ENCODE measurements at places on chromosomes 1 and 21. TPM values are rescaled to one million over a fixed set of nuclear protein-coding genes. Genes with fewer than 3 reads are reported as not detected.

DNA sequence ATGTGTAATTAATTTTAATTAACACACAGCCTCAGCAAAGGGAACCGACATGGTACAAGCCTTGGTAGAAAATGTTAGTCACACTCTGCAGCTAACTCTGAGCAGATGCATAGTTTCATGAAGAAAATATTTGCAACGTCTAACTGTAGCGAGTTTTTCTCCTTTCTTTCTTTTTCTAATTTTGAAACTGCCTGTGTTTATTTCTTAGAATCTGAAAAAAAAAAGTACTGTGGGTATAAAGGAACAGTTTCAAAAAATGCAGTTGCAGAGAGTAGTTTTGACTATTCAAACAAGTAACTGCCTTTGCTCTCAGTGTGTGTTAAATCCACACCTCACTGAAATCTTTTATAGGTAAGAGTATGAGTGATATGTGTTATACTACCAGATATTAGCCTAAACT, 149.9 kb upstream of the C1orf105 start:
- DNase-seq: no peak

Gene LCE2C
- total RNA-seq: not detected

DNA sequence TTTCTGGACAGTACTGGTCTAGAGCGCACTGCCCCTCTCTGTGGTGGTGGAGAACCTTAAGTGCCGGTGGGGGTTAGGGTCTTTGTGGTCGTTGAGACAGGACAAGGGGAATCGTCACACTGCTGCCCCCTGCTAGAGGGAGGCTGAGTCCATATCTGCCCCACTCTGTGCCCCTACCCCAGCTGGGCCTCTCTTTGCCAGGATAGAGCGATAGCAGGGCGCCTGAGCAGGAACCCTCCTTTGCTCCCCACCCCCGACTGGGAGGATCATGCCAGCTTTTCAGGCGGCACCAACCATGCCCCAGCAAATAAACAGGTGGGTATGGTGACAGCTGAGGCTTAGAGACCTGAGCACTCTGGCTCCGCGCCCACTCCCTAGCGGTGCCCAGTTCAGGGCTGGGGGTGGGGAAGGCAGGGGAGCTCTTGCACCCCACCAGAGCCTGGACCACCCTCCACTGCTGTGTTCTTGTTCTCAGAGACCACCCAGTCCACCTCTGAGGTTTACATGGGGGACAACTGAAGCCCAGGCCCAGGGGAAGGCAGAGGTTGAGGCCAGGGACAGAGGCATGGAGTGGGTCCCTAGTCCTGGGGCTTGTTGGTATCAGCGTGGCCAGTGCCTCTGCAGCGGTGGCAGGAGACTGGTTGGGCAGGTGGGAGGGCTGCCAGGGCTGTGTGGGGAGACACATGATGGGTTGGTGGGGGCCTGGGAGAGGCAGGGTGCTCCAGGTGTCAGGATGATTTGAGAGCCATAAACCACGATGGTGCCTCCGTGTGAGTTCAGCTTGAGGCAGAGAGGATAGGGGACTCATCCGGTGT, 1.6 kb downstream of the PADI2 start:
- no peak for DNase-seq

GRCh38 chr1:200911361-200911760, 16.7 kb downstream of the INAVA start:
- peak; percentile 68 for DNase-seq

DNA sequence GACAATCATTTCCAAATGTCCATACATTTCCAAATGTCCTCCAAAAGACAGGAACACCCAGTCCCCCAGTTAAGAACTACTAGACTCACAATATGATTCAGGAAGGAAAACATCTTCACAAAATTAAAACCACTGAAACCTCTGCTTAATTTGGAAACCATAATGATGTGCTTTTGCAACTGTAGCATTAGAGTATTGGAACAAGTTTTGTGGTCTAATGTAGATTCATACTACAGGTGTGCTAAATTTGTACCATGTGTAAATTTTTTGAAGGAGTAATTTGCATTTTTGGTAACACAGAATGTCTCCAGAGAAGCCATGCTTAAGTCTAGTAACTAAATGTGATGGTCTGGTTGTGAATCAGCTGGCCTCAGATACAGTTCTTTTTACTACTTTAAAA, 129.6 kb downstream of the DPYD start:
- no peak for DNase-seq

DNA sequence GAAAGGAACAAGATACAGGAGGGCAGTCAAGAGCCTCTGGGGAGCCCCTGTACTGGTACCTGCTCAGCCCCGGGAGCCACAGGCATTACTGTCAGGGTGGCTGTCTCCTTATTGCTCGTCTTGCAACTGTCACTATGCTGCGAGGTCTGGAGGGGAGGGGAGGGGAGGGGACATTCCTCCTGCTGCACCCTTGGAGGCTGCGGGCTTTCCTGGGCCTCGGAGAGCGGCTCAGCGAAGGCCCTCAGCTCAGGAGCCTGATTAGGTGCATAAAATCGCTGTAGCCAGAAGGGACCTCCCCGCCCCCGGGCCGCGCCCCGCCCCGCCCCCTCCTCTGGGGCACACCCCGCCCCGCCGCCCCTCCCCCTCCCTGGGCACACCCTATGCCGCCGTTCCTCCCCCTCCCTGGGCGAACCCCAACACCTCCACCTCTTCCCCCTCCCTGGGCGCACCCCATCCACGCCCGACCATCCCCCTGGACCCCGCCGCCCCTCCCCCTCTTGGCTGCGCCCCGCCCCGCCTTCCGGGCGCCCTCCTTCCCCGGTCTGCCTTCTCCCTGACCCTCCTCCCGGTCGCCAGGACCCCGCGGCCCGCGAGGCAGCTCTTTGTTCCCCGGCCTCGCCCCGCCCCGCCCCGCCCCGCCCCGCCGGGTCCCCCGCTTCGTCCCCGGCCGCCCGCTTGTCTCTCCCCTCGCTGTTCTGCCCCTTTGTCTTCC, 35.5 kb downstream of the CACHD1 start:
- peak; percentile 52 for DNase-seq

- no peak for DNase-seq
Observed at GRCh38 chr1:236502972-236503639, 20.7 kb upstream of the LGALS8 start.

- no peak for DNase-seq
Observed at GRCh38 chr1:218498056-218498938, 153.2 kb downstream of the TGFB2 start.

Gene PBX1
- 38.0 TPM for total RNA-seq

DNA sequence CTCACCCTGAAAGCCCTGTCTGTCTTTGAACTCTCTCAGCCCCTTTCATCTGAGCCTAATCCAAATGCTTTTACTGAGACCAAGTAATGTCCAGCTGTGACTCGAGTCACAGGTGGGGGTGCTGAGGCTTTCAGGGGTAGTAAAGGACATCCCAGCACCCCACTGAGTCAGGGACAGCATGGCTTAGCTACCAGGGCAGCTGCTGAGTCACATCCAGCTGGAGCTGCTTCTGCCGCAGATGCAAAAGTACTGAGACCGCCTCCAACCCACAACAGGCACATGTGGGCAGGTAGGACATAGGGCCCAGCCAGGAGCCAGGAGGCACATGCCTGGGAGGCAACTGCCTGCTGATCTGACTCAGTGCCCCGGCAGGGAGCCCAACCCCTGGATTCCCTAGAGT, 6.7 kb upstream of the VSIG8 start:
- DNase-seq: no peak

DNA sequence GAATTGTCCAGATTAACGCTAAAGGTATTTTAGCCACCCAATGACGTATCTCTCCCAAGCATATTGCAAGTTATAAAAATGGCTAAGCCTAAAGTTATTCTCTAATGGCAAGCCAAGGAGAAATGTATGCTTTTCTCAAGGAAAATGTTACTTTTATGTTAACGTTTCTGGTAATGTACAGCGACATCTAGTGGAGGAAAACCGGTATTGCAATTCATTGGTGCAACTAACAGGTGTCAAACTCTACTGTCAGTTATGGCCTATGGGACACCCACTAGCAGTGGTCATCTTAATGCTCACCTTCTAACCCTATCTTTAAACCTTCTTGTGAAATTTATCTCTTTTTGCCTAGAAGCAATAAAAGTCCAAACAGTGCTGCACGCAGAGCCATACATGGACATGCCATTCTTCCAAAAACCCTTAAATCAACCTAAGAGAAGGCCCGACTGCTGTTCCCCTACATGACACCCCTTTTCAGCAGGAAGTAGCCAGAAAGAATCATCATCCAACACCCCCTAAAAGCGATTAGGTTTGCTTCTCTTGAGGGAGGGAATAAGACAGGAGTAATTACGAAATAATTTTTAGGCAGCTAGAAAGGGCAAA, 68.7 kb upstream of the LRIF1 start:
- no peak for DNase-seq

DNA sequence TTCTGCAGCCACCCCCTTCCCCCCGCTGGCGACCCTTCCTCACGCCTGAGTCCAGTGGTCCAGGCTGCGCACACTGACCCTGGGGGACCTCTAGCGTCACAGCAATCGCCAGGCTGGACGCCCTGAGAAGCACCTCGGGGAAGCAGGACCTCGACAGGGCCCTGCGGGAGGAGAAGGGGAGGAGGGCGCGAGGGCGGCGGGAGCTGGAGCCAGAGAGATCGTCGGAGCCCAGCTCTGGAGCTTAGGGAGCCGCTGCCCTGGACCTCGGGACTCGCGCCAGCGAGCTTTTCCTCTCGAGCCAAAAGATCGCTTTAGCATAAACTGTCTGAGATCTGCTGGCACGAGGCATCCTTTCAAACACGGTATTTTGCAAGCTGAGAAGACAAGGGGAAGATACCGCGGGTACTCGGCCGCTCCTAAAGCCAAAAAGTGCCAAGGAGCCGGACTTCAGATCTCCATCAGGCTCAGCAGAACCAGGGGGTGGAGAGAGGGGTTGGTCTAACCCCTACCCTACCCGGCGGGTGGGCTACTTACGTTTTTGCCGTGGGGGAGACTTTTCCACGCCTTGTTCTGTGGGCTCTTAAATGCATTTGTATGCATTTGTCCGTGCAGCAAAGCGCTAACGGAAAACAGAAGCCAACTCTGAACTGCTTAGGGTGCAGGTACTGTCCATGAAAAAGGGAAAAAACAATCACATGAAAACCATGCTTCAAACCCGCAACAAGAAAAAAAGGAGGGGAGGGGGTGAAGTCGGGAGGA, 586 bp downstream of the COL24A1 start:
- DNase-seq: no peak

- no peak for DNase-seq
Observed at GRCh38 chr1:111392460-111392945, 35.0 kb downstream of the OVGP1 start.

GRCh38 chr1:88502886-88503285, 181.2 kb upstream of the PKN2 start:
- DNase-seq: no peak

GRCh38 chr1:211752951-211753486, 77.5 kb downstream of the LPGAT1 start:
- DNase-seq: no peak

Gene ARHGEF16
- 1.1 TPM for total RNA-seq

Measured in chondrocyte (in vitro differentiated cells).